ENCODE measurements at places on chromosomes 2 and 18. TPM values are rescaled to one million over a fixed set of nuclear protein-coding genes. Genes with fewer than 3 reads are reported as not detected.

The RAB3GAP1 gene
- 21.1 TPM for polyA plus RNA-seq

- DNase-seq, result no peak
Observed at GRCh38 chr18:31760695-31761094, at the start of gene SLC25A52. Gene SLC25A52, minus strand, starts transcription at chr18:31760880. Its CDS starts 219 bp downstream, at chr18:31760661.

GRCh38 chr2:189580241-189580651, 340 bp downstream of the SLC40A1 start:
- DNase-seq, result no peak

DNA sequence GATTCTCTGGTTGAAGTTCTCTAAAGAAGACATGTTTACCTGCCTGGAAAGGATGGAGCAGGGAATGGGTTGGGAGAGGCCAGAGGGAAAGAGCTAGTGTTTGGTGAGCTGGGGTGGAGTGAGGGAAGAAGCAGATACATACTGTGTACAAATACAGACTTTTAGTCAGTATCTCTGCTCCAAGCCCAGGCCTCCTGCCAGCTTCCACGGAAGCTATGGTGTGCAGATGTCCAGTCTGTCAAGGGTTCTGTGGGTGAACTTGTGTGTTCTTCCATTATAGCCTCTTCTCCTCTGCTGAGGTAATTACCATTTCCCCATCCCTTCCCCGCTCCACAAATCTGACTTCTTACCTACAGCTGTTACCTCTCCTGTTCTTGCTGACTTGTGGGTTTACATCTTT, 208.6 kb downstream of the HRH4 start:
- no peak for DNase-seq

GRCh38 chr2:7749895-7750559, 832.8 kb downstream of the RNF144A start:
- DNase-seq, result peak; percentile 43
